Tibial nerve (tissue), 4 donors: ENCODE measurements at places on chromosomes 6 and 20. TPM values are rescaled to one million over a fixed set of nuclear protein-coding genes. Genes with fewer than 3 reads are reported as not detected.

GRCh38 chr6:1607516-1608221 is 2.0 kb upstream of the FOXC1 start:
- DNase-seq = no peak

DNA sequence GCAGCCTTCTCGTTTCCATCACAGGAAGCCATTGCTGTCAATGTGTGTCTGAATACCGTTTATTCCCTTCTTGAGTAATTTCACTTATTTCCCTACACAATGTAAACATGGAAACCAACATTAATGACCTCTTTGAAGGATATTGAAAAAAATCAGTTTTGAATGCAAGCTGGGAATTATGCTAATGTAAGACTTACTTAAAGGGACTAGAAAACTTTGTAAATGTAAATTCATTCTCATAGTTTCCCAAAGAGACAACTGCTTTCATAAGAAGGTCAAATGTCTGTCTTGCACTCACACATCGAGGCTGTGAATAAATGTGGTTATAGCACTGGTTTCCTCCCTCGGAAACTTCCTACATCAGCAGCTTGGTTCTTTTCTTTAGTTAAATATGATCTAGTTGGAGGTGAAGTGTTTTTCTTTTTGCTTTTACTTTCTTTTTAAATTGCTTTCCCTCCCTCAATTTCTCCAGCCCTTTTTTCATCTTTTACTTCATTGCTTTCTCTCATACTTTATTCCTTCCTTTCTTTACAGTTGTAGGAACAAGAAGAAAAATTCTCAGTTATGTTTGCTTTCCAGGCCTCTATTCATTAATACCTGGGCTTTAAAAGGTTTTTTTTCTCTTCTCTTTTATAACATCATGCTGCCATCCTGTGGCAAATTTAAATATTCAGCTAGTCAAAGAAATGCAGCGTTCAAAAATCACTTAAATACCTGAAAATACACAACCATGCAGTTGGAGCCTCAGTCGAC is 108.3 kb downstream of the TNFAIP3 start:
- DNase-seq = no peak

- DNase-seq = no peak
Measured at GRCh38 chr20:8844179-8844578, 224.7 kb upstream of the PLCB4 start.

The MDFI gene
- 27.3 TPM for total RNA-seq

GRCh38 chr20:25586877-25587276 is 1.5 kb upstream of the NINL start:
- no peak for DNase-seq

- DNase-seq = no peak
Measured at GRCh38 chr20:64150756-64151632, 13.3 kb upstream of the MYT1 start.

GRCh38 chr6:168537540-168537884 is 96.5 kb downstream of the SMOC2 start:
- no peak for DNase-seq

GRCh38 chr6:165987483-165988301 is 180.0 kb downstream of the TBXT start:
- no peak for DNase-seq

DNA sequence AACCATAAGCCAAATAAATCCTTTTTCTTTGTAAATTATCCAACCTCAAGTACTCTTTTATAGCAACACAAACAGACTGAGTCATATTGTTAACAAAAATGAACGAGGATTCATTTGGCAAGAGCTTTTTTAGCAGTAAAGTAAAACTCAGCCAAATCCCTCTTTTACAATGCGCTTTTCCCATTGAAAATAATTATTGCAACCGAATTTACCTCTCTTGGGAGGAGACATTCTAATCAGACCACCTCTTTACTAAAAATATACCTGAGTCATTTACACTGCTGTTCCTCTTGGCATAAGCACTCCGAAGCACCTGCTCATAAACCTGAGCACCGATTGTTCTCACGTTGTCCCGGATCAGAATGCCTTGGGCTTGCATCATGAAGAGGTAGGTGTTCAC is 57.4 kb downstream of the B4GALT5 start:
- DNase-seq = no peak

- DNase-seq = no peak
Measured at GRCh38 chr20:51440589-51440988, 101.9 kb downstream of the NFATC2 start.

- DNase-seq = no peak
Measured at GRCh38 chr6:63355632-63356031, 35.8 kb upstream of the LGSN start.

DNA sequence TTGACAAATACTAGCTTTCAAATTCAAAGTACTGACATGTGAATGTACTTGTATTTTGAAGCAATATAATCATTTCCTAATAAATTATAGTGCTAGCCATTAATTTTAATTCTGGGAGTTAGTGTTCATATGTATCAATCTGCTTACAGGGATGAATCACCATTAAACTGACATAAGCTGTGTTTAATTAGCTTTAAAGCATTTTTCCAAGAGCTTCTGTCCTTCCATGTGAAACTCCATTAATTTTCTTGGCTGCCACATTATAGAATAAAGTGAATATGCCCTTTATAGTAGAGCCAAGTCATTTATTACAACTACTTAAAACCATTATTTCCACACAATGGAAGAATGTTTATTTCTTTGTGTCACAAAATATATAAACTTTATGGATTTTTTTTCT is 150.8 kb downstream of the COL21A1 start:
- DNase-seq = no peak

The VGLL2 gene
- not detected for total RNA-seq

DNA sequence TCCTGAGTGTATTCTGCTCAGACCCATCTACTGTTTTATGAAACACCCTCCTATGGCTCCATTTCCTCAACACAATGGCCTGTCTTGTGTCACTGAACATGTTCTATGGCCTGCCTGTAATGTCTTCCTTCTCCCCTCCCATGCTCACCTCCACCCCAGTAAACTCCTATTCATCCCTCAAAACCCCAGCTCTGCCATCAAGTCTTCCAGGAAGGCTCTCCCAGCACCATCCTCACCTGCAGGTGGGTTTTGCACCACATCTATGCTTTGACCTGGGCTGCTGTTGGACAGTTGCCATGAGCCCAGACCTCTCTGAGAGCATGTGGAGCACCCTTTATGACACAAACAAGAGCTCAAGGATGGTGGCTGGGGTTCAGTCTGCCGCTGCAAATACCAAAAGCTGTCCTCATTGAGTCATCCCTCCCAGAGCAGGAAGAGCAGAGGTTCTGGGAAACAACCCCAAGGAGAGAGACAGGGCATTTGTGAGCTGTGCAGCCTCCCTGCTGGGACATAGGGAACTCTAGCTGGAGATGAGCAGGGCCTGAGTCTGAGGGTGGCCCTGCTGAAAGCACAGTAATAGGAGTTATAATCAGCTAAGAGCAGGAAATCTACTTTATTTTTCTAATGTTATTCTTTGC is 93.8 kb upstream of the CD93 start:
- no peak for DNase-seq

GRCh38 chr6:116511424-116512110 is at the start of gene CALHM5:
TSS of gene CALHM5 (plus strand) at chr6:116511639. CDS start at chr6:116511697, 58 bp downstream.
- peak; percentile 32 for DNase-seq

DNA sequence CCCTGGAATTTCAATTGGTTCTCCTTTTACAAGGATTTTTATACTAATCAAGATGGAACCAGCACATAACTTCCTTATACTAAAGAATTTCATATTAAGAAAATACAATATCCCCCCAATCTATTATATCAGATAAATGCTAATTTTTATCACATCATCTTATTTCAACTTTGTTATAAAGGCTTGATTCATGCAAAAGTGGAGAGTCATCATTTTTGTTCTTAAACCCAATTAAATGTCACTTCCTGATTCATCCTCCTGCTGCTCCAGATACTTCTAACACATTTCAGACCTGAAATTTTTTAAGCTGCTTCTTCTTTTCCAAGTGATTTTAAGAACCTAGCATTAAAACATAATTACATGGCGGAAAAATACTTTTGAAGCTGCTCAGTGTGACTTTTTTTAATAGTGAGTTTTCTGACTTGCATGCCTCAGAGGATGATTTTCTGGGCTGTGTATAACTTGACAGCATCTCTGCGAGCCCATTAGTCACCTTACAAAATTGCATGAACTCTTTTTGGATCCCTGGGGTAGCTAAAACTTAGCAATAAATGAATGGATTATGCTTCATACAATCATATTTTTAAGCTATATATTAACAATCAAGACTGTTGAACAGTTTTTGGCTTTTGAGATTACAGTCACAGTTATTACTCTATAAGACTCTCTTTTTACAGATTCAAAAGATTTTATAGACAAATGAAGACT is 134.1 kb downstream of the ELOVL4 start:
- no peak for DNase-seq
